Activated naive CD4-positive, alpha-beta T cell treated with anti-CD3 and anti-CD28 coated beads for 36 hours (primary cell): ENCODE measurements at places on chromosomes 6 and 20. TPM values are rescaled to one million over a fixed set of nuclear protein-coding genes. Genes with fewer than 3 reads are reported as not detected.
A peak's percentile ranks its signal among the peaks of the same experiment; 100 is the strongest.

DNA sequence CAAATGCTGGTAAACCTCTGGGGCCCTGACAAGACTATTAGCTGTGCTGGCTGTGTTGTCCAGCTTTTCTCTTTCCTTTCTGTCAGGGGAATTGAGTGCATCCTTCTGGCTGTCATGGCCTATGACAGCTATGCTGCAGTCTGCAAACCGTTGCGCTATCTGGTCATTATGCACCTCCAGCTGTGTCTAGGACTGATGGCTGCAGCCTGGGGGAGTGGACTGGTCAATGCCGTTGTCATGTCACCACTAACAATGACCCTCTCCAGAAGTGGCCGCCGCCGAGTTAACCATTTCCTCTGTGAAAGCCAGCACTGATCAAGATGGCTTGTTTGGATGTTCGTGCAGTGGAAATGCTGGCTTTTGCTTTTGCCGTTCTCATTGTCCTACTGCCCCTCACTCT lies 20.3 kb downstream of the OR2B6 start:
- no peak for DNase-seq

GRCh38 chr20:62330576-62331317 lies 27.9 kb downstream of the ADRM1 start:
- DNase-seq, result no peak

DNA sequence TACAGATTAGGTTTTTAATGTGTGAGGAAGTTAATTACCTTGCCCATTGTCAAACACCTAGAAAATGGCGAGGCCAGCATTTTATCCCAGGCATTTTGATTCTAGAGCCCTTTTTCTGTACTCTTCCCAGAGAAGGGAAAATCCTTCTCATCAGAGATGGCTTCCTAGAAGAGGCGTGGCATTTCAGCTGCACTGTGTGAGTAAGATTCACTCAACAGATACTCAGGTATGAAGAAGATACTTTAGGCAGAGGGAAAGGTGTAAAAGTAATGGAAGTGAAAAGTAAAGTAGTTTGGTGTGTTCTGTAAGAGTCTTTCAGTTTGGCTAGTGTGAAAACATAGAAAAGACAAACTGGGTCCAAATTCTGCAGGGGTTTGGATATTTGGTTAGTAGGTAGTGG lies 113.8 kb downstream of the MAP3K4 start:
- DNase-seq, result no peak

DNA sequence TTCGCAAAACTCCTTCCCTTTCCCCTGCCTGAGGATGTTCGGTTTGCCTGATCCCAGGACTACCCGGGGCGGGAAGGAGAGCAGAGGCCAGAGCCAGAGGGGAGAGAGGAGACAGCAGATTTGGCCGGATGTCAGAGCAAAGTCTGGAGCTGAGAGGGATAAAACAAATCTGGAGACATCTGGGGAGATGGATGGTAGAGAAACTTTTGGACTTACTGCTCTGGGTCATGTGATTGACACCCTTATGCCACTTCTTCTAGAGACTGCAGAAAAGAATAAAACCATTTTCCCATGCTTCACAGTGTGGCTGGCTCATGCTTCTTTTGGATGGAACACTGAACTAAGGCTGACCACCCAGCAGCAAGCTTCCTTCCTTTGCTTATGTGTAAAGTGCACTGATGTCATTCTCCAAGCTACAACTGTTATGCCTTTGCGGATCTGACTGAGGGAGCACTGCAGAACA lies 174.7 kb downstream of the FOXC1 start:
- DNase-seq, result no peak

DNA sequence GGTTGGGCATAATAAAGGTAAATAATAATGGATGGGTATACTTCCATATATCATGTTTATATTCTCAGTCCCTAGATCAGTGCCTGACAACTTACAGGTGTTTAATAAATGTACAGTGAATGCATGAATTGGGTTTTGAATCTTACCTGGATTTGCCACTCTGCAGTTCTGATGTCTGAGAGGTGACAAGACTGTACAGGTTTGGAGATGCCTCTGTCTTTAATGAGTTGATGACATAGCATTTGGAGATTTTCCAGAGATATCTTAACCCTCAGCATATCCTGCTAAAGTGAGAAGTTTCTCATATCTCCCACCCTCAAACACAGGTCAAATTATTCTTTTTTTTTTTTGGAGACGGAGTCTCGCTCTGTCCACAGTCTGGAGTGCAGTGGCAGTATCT lies 2.2 kb downstream of the ANKS1A start:
- DNase-seq, result no peak

DNA sequence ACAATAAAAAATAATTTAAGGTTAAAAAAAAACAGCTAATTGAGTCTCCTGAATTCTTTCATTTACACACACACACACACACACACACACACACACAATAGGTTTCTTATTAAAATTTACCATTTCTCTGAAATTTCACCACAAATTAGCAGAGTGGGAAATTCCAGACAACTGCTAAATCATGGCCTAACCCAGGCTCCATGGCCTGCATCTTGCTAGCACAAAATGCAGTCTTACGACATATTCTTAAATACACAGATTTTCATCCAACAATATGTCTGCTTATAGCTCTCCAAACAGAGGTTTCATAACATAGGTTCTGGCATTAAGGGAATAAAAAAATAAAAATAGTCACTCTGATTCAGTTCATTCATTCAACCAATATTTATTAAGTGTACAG lies 46.9 kb downstream of the SOD2 start:
- no peak for DNase-seq

GRCh38 chr6:100664274-100665040 lies 199.7 kb upstream of the SIM1 start:
- DNase-seq, result no peak

GRCh38 chr6:56482525-56482924 lies 160.2 kb downstream of the DST start:
- DNase-seq, result no peak

PAK1IP1 gene
- total RNA-seq, result 28.6 TPM

- no peak for DNase-seq
Observed at GRCh38 chr6:15816661-15817060, 153.8 kb upstream of the DTNBP1 start.

DNA sequence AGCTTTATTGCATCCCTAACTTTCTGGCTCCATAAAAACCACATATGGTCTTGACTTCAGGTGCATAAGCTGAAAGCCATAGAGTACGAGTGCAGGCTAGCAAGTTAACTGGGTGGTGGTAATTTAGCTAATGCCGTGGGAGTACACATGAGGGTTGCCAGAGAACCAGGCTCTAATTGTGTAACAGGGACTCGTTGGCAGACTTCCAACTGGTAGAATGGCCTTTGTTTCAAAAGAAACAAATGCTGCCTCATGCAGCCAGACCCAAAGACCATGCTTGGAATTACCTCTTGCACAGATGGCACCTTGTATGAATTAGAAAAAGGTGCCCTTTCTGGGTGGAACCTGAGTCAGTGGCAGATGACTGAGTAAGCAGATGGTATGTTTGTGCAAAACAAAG lies 73.2 kb downstream of the LY86 start:
- no peak for DNase-seq

DNA sequence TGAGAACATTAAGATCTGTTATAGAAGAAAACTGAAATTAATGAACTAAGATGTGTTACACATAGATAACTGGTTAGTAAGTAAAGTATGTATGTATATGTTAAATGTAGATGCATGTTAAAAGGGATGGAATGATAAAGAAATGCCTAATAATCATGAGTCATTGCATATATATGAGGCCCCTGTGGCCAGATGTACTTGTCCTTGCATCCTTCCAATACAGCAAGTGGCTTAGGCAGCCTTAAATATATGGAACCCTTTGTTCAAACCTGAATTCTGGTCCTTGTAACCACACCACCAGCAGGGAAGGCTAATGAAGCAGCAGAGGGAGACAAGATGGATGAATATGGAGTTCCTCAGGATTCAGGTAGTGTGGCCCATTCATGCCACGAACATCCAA lies 9.8 kb upstream of the AKAP7 start:
- DNase-seq, result no peak

DNA sequence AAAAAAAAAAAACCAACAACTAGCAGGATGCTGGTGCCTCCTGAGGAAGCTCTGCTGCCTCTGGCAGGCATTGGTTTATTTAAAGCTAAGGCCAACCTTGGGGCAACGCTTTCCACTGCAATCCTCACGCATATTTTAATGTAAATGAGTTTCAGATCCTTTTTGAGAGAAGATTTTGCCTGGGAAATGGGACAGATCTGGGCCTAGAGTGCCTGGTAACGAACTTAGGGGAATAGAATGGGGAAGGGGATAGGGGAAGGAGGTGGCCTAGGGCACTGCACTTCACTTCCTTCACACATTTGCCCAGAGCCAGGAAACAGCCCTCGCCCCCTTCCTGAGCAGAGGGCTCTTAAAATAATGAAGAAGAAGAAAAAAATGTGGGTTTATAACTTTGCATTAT lies 132.7 kb upstream of the TMEM170B start:
- no peak for DNase-seq

DNA sequence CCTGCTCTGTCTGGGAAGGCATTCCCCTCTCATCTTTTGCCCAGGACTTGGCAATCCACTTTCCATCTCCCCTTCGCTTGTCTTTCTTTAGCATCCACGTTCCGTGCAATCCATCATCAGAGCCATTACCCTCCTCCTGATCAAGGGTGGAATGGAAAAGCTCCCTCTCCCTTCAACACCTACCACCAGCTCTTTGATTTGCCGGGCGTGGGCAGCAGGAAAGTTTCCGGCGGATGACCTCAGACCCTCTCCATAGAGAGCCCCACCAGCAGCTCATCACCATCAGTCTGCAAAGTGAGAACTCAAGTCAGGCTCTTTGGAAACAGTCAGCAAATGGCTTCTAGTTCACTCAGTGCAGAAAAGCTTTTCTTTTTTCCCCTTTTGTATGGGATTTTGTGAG lies 76.2 kb downstream of the TSHZ2 start:
- no peak for DNase-seq

DNA sequence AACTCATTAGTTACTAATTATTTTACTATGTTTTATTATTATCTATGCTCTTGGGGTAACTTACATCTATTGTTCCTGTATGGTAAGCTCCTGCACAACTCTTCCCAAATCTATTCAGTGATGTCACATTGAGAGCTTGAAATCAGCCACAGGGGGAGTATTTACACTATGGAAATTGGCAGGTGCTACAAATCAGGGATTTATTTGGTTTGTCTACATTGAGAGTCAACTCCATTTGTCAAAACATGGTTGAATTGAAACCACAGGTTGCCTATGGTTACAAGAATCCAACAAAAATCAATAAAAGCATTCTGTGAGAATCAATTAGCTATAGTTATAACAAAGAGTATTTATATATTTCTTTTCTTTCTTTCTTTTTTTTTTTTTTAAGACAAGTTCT lies 3.9 kb upstream of the FITM2 start:
- DNase-seq, result no peak

BACH2 gene
- 77.9 TPM for total RNA-seq

GRCh38 chr6:47967843-47968242 lies 143.2 kb downstream of the PTCHD4 start:
- DNase-seq, result no peak

ID4 gene
- not detected for total RNA-seq

DNA sequence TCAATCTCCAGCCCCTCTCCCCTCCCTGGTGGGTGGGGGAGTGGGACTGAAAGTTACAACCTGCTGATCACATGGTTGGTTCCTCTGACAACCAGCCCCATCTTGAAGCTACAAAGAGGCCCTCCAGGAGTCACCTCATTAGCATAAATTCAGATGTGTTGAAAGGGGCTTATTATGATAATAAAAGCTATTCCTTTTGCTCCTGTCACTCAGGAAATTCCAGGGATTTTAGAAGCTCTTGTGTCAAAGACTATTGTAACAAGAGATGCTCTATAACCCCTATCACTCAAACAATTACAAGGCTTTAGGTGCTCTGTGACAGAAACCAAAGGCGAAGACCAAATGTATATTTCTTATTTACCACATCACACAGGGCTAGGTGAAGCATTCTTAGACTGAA lies 30.1 kb upstream of the MBOAT1 start:
- DNase-seq, result no peak

GRCh38 chr6:131807644-131808459 lies at the start of gene ENPP1:
Gene ENPP1, plus strand, starts transcription at chr6:131808020. Its CDS starts 16 bp downstream, at chr6:131808036.
- DNase-seq, result peak; percentile 48

DNA sequence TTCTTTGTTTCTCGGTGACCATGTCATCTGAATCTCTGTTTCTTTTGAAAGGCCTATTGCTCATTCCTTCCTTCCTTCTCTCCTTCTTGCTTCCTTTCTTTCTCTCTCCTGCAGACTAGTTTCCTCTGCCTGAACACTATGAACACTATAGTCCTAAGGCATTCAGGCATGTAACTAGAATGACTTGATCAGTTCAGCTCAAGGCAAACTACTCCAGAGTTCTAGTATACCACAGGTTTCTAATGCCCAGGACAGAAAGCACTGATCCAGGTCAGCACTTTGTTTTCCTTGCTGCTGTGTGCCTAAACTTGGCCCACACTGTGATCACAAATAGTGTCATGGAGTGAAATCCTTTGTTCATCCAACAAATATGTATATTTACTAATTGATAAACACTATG lies 324.1 kb upstream of the GJE1 start:
- DNase-seq, result no peak

- DNase-seq, result no peak
Observed at GRCh38 chr6:104281370-104281769, 578.3 kb downstream of the HACE1 start.

DNA sequence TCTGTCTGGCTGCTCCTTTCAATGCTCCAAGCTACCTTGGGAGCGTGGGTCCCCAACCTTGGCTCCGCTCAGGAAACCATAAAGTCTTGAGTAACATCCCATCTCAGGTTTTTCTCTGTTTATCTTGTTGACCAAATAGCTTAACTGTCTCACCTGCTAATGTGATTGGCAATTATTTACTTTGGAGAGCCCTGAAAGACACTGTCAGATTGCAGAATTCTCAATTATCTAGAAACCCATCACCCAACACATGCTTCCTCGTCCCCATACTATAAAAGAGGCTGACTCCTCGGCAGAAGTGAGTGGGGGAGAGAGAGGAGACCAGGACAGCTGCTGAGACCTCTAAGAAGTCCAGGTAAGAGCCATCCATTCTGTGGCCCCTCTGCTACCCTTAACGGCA lies at the start of gene BPIFA1:
Gene BPIFA1, plus strand, starts transcription at position 301 of the 400 bp plus-strand sequence. CDS start 1,716 bp downstream, outside the sequence.
- DNase-seq, result no peak

DNA sequence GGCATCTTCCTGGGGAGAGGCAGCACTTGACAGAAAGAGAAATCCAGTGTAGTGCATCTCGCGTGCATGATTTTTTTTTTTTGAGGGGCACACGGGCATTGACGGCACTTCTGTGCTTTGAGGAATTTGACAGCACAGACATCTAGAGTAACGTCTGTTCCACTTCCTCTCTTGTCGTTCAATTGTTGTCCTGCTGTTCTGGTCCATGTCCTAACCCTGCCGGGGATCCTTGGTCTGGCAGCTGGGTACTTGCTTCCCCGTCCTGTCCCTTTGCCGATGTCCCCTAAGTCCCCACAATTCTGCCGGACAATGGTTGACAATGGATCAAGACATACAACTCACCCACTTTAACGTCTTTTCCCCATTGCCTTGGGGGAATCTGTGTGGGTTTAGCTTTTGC lies 46.0 kb upstream of the NAA20 start:
- DNase-seq, result no peak
